ENCODE measurements at places on chromosomes 11 and 22. TPM values are rescaled to one million over a fixed set of nuclear protein-coding genes. Genes with fewer than 3 reads are reported as not detected.

- peak; percentile 43 for DNase-seq
These were observed 36.9 kb upstream of the CLPB start for GRCh38 chr11:72471005-72471898.

DNA sequence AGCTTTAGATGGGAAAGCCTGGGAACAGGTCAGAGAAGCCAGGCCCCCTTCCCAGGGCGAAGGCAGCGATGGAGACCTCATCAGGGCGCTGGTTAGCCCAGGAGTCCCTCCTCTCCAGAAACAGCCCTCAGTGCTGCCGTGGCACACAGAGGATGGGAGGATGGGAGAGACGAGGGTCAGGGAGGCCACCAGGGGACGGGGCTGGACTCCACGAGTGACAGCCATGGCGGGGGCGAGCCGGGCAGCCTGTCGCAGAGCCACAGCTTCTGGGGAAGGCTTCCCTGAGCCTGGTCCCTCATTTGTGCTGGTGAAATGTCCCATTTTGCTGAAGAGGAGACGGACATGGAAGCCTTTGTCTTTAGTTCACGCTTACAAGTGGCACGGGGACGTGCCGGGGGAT, 1390.5 kb downstream of the TBC1D22A start:
- DNase-seq: no peak

- DNase-seq: peak; percentile 42
These were observed 16.4 kb downstream of the USP2 start for GRCh38 chr11:119365071-119365591.

- no peak for DNase-seq
These were observed 580.5 kb upstream of the CHORDC1 start for GRCh38 chr11:90803366-90803765.

DNA sequence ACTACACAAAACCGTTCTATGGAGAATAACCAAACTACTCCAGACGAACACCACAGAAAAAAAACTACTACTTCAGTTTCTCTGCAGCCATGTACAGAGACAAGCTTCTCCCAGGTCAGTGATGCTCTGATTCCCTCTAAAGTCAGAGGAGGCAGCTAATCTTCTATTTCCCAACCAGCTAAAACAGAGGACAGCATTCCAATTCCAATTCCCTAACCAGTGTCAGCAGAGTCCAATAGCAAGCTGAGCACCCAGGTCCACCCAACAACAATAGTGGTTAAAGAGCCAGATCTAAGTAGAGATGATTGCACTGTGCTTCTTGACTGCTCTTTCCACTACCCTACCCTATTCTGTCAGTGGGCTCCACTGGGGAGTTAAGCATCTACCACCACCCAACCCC, 6.7 kb downstream of the XKR3 start:
- DNase-seq: no peak

DNA sequence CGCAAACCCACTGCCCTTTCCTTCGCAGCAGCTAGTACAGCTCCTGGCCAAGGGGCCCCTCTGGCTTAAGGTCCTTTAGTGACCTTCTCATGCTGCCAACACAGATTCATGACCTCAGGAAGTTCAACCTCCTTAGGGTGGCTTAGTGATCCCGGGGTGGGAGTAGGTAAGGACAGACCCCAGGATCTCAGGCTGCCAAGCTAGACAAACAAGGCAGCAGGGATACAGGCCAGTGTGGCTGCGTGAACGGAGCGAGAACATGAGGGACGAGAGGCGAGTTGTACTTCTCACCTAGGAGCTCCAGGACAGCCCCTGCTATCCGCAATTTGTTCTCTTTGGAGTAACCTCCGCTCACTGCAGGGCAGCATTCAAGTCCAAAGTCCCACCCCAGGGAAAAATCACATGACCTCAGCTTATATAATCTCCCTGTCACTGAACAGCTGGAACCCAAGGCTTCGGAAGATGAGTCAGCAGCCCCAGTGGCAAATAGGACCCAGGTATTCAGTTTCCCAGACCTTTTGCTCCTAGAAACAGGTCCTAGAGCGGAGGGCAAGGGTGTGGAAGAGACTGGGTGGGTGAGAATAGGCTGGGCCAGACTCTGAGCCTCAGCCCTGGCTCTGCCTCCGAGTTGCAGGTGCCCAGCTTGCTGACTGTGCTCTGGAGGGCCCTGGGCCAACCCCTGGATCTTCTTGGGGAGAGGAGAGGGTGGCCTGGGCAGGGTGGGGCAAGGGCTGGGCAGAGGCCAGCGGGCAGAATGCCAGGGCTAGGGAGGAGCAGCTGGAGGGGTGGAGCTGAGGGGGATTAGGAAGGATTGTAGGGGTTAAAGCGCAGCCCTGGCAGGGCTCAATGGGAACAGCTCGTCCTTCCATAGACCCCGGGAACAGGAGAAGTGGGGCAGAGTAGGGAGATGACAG, 13.1 kb downstream of the USP2 start:
- DNase-seq: peak; percentile 51

DNA sequence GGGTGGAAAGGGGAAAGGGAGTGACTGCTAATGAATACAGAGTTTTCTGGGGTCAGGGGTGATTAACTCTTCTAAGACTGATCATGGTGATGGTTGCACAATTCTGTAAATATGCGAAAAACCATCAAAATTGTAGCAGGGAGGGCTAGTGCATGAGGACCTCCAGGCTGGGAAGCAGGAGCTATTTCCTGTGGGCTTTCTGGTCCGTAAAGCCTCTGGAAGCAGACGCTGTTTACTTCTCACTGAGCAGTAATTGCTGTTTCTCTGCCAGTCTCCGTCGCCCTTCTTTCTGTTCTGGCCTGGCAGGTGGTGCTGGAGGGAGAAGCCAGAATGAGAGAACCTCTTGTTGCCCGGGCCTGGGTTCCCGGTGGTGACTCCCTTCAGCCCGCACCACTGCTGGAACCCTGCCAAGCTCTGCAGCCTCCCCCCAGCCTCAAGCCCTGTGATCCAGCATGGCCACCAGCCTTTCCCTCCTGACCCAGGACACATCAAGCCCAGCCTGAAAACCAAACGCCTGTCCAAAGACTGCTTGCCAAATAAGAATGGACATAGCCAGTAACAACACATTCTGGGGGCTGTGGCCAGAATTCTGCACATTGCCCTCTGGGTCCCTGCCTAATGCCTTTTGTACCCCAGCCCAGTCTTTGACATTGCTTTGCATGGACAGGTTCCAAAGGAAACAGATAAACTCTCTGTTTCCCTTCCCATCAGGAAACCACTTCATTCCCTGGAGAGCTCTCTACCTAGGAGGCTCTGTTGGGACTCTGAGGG, 201.0 kb upstream of the NAV2 start:
- DNase-seq: peak; percentile 19

The DBX1 gene
- total RNA-seq: not detected

The SLC39A13 gene
- total RNA-seq: 79.2 TPM

All from uterus (tissue), 4 donors.